ENCODE measurements at places on chromosomes 3 and 15. TPM values are rescaled to one million over a fixed set of nuclear protein-coding genes. Genes with fewer than 3 reads are reported as not detected.

GRCh38 chr15:63599401-63600000 is 2.3 kb downstream of the FBXL22 start:
- peak; percentile 50 for DNase-seq

DNA sequence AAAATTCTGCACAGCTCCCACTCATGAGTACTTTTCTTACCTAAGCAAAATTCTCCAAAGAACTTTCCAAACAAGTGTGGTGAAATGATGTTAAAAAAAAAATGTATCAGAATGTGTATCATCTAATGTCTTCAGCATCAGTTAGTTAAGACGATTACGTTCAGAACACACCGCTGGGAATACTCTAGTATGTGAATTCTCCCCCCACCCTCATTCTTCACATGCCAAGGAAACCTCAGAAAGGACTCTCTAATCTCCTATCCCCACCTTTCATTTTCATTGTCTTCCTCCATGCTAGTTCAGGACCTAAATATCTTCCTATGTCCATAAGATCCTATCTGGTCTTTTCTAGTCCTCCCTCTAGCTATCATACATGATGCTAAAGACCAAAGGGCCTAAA is 457.4 kb downstream of the SHQ1 start:
- DNase-seq: no peak

Gene CDC25A
- polyA plus RNA-seq: 1.6 TPM

Gene CCDC191
- polyA plus RNA-seq: 3.7 TPM

Gene CHRM5
- not detected for polyA plus RNA-seq

GRCh38 chr3:66165660-66166059 is 55.1 kb upstream of the SLC25A26 start:
- DNase-seq: no peak

DNA sequence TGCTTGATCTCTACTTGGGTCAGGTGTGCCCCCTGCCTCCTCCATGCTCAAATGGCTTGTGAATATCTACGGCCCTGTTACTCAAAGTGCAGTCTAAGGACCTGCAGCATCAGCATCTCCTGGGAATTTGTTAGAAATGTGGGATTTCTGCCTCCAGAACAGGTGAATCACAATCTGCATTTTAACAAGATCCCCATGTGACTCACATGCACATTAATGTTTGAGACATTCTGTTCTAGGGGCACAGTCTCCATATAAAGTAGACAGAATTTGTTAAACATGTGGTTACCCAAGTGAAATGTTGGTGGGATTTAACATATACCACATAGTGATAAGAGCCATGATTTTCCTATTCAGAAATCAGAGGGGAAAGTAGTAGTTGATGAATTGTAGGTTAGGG is 256.2 kb downstream of the NR1D2 start:
- no peak for DNase-seq

- DNase-seq: no peak
Measured at GRCh38 chr15:46413799-46414198, 779.0 kb downstream of the SQOR start.

Gene KNG1
- 710 TPM for polyA plus RNA-seq

GRCh38 chr15:92951800-92952457 is 51.8 kb downstream of the CHD2 start:
- DNase-seq: no peak

- no peak for DNase-seq
Measured at GRCh38 chr15:62465173-62465572, 300.1 kb upstream of the C2CD4B start.

- DNase-seq: no peak
Measured at GRCh38 chr3:115384381-115384780, 237.3 kb upstream of the ZBTB20 start.
